ENCODE measurements at places on chromosomes 6 and 20. TPM values are rescaled to one million over a fixed set of nuclear protein-coding genes. Genes with fewer than 3 reads are reported as not detected.

The ARMH2 gene
- total RNA-seq, result not detected

The FRK gene
- total RNA-seq, result under 0.01 TPM

The PROKR2 gene
- not detected for total RNA-seq

The VWA7 gene
- 0.65 TPM for total RNA-seq

The CAGE1 gene
- not detected for total RNA-seq

The PTPRK gene
- total RNA-seq, result 142 TPM

The CNKSR3 gene
- 10.8 TPM for total RNA-seq

The TRIM27 gene
- 81.0 TPM for total RNA-seq

The KCNK15 gene
- total RNA-seq, result not detected

The C20orf144 gene
- 0.10 TPM for total RNA-seq

The TUBB2B gene
- 5.6 TPM for total RNA-seq

The NOX3 gene
- not detected for total RNA-seq

The FAM217B gene
- 4.9 TPM for total RNA-seq

The SLPI gene
- total RNA-seq, result not detected

The RSPO4 gene
- not detected for total RNA-seq

The PTGIS gene
- total RNA-seq, result 5.9 TPM

The C2 gene
- not detected for total RNA-seq

The TPBG gene
- total RNA-seq, result 16.3 TPM

The APOM gene
- 0.65 TPM for total RNA-seq

The SLC13A3 gene
- total RNA-seq, result under 0.01 TPM

The MCCD1 gene
- not detected for total RNA-seq

The PCK1 gene
- total RNA-seq, result not detected
